Head of caudate nucleus (tissue), 42 donors: ENCODE measurements at places on chromosomes 6 and 20.

DNA sequence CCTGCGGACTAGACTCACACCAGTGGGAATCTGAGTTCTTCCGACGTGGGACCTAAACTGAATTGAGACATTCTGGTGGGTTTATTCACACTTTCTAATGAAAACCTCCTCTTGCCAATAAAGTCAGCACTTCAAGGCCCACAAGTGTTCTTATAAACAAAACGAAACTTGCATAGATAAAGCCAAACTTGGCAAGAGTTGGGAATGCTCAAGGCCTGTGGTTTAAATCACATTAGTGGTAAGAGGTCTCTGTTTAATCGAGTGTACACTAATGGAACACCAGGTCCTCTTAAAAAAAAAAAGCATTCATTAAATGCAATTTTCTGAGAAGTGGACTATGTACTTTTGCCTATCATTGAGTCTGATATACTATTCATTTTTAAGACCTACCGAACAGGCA lies 143.3 kb downstream of the SMOC2 start:
- no peak for DNase-seq

- DNase-seq = no peak
These were observed 38.3 kb upstream of the PKIB start for GRCh38 chr6:122571888-122572287.

DNA sequence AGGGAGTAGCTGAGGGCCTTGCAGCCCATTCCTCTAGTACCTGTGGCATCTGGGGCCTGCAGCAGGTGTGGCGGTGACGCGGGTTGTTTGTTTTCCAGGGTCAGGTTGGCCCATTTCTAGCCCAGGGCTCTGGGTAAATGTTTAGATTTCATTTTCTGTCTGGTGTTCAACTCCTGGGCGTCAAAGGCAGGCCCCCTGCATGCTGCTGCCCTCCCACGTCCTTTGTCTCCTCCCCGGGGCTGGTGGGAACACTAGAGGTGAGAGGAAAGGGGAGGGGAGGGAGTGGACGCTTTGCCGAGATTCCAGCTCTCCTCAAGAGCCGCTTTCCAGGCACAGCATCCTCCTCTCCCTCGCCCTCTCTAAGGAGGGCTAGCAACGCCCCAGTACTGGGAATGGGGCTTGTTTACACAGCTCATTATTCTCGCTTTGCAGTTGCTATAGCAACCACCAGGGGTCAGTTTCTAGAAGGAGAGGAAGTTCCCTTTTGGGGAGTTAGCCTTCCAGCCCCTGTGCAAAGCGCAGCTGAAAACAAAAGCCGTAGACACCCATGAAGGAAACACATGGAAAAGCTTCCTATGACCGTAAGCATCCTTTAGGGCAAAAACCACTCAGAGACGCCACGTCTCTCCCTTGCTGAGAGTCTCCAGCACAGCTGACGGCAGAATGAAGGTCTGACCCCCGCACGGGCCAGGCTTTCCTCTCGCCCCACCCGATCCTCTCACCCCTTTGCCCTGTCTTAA lies 170.6 kb downstream of the LY86 start:
- DNase-seq = peak; percentile 46

DNA sequence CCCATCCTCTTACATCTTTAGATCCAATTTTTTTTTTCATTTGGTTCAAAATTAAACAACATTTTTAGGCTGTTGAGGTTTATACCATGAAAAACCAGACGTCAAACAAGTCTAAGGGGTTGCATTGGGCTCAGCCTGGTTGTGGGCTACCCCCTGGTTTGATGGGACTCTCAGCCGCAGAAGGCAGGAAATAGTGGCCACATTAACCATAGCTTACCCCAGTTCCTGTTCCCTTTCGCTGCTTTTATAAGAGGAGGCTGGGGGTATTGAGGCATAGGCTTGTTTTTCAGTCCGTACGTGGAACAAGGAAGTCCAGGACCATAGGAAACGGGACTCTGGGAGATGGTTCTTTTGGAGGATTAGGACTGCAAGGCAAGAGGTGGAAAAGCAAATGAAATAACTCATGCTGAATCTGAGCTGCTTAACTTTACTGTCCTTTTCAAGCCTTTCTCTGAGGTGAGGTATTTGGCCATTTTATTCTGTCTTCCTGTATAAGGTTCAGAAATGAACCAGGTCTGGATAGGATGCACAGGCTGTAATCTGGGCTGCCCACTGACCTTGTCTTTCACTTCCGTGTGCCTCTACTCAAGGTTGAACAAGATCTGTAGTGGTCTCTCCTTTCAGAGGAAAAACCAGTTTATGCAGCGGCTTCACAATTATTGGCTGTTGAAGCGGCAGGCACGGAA lies 7.7 kb downstream of the BRPF3 start:
- no peak for DNase-seq

DNA sequence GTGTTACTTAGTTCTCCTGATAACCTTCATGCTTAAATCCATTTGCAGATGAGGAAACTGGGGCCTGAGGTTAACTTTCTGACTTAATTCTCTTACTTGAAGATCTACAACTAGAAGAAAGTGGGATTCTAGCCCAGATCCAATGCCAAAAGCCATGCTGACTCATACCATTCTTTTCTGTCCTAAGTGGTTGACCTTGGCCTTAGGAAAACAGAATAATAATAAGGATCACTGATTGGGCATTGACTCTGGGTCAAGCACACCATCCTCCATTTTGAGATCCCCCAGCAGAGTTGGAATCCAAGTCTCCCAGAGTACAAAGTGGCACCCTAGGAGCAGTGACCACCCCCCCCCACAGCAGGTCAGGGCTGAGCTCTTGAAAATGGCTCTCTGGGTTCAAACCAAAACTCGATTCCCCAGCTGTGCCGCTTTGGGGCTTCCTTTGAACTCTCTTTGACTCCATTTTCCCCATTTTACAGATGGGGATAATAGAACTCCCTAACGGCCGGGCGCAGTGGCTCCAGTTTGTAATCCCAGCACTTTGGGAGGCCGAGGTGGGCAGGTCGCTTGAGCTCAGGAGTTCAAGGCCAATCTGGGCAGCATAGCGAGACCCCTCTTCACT lies 12.8 kb upstream of the ZNF217 start:
- no peak for DNase-seq

- no peak for DNase-seq
These were observed 598.2 kb upstream of the MAP3K7 start for GRCh38 chr6:91185072-91185471.

DNA sequence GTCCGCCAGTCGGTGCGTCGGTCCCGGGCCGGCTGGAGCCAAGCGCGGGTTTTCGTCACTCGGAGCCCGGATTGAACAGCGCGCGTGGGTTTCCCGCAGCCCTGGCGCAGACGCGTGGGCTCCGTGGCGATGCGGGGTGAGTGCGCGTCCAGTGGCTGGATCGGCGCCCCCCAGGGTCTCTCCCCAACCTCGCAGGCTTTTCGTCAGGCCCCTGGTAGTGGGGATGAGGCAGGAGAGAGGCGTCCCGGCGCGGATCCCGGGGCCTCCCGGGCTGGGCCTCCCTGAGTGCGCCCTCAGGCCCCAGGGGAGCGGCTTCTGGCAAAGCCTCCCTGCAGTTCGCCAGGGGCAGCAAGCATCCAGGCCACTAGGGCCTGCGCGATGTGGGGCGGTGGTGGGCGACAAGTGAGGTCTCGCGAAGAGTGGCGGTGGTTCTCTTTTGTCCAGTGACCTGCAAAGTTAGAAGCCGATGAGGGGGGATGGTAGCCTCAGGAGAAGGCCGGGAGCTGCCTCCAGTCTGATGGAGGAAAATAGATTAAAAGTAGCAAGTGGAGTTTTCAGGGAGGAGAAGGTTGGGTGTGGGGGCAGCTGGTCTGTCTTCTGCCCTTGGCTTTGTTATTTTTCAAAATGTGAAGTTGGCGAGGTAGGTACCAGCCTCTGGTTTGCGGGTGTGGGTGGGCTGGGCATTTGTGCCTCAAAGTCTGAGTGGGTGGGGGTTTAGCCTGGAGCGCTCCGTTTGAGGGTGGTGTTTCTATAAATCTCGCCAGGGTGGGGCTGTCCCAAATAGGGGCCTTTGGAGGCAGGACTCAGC lies 1.6 kb downstream of the TOX2 start:
- no peak for DNase-seq

DNA sequence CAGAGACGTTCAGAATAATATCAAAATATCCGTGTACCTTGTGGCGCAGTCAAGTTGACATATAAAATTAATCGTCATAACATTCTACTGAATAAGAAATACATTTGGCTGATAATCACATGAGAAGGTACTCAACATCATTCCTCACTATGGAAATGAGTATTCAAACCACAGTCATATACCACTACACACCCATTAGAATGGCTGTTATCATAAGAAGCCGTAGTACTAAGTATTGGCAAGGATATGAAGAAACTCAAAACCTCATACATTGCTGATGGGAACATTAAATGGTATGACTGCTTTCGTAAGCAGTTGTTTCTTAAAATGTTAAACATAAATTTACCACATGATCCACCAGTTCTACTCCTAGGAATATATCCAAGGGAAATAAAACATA lies 244.7 kb downstream of the CDKAL1 start:
- no peak for DNase-seq

DNA sequence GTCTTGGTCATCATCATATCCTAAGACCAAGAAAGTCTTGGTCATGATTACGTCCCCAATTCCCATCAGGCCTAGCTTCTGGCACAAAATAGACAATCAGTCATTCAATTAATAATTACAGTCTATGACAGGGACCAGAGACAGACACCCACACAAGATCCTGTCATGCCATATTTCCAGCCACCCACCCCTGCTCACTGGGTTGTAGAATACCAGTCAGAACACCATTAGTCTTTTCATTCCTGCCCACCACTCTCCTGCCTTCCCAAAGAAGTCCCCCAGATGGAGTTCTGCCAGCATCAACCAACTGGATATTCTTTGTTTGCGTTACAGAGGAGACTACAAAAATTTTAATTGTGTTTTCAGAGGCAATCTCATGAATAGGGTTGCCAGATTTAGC lies 81.0 kb downstream of the BCAS1 start:
- DNase-seq = no peak

GRCh38 chr20:41692479-41693135 lies 74.4 kb upstream of the CHD6 start:
- peak; percentile 93 for DNase-seq

GRCh38 chr6:79750806-79751205 lies 119.7 kb downstream of the SH3BGRL2 start:
- DNase-seq = no peak

DNA sequence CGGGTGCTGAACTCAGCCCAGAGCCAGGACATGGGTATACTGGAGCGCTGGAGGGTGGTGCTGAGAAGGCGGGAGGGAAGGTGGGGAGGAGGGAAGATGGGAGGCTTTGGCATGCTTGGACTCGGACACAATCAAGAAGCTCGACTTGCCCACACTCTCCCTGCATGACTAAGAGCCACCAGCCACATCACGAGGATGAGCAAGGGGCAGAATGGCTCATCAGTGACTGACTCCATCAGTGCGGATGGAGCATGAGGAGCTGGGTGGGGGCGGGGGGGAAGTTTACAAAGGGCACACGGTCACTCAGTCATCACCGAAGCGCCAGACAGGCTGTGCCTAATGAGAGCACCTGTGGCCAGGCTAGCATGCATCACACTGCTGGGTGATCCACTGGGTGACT lies 222.8 kb downstream of the KIF16B start:
- no peak for DNase-seq

DNA sequence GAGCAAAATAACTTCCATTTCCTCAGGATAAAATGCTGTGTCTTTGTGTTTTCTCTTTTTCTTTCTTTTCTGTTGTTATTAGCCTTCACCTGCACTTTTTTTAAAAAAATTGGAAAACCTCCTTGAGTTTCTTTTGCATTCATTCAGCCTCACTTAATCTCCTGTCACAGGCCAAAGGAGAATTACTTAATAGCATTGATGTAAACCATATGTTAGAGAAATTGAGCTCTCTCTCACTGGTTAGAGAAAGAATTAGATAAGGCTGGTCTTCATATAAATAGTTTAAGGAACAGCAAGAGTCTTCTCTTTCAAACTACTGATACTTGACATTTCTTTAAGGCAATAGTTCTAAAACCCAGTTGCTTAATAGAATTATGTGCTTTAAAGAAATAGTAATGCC lies 564.2 kb downstream of the TFAP2B start:
- DNase-seq = no peak

GRCh38 chr6:151992091-151992490 lies 184.6 kb downstream of the ESR1 start:
- no peak for DNase-seq

DNA sequence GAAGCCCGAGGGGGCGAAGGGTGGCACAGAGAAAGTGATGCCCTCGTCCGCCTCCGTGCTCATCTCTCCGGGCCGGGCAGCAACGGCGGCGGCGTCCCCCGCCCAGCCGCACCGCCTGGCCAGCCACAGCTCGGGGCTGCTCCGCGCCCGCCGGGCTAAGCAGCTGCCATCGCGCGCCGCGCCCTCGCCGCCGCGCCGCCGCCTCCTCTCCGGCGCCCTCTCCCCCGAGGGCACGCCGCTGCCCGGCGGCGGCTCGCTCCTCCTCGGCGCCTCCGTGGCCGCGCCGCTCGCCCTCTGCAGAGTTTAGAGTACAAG lies 225 bp downstream of the MAP3K5 start:
- DNase-seq = no peak

DNA sequence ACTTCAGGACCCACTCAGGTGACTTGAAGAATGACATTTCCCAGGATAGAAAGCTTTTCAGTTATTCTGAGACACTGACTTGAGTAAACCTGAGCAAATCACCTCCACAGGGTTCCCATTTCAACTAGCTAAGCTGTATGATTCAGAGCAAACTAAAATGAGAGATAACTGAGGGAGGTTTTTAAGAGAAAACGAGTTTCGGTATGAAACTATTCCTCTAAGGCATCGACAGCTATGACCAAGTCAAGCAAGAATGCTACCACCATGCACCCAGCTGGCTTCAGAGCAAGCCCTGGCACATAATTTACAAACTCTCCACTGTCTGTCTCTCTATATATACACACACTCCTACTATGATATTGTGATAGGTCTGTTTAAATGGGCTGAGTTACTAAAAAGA lies 75.4 kb downstream of the PERP start:
- no peak for DNase-seq

GRCh38 chr20:43981540-43981939 lies 66.9 kb downstream of the TOX2 start:
- DNase-seq = no peak
